Esophagus squamous epithelium (tissue), 5 donors: ENCODE measurements at places on chromosomes 7 and 10.
A peak's percentile ranks its signal among the peaks of the same experiment; 100 is the strongest.

- no peaks in the 10 kb centered on the region for H3K36me3 ChIP-seq
- H3K4me1 ChIP-seq, result no peaks in the 10 kb centered on the region
- no peak overlapping the region for H3K27ac ChIP-seq
- no peaks in the 10 kb centered on the region for H3K27me3 ChIP-seq
Observed at GRCh38 chr7:88339195-88339922, 32.7 kb upstream of the STEAP4 start.

- H3K27me3 ChIP-seq, result no peaks in the 10 kb centered on the region
- H3K4me3 ChIP-seq, result no peak overlapping the region
- H3K36me3 ChIP-seq, result no peaks in the 10 kb centered on the region
- no peaks in the 10 kb centered on the region for H3K4me1 ChIP-seq
Observed at GRCh38 chr7:26385240-26385639, 93.6 kb downstream of the SNX10 start.

DNA sequence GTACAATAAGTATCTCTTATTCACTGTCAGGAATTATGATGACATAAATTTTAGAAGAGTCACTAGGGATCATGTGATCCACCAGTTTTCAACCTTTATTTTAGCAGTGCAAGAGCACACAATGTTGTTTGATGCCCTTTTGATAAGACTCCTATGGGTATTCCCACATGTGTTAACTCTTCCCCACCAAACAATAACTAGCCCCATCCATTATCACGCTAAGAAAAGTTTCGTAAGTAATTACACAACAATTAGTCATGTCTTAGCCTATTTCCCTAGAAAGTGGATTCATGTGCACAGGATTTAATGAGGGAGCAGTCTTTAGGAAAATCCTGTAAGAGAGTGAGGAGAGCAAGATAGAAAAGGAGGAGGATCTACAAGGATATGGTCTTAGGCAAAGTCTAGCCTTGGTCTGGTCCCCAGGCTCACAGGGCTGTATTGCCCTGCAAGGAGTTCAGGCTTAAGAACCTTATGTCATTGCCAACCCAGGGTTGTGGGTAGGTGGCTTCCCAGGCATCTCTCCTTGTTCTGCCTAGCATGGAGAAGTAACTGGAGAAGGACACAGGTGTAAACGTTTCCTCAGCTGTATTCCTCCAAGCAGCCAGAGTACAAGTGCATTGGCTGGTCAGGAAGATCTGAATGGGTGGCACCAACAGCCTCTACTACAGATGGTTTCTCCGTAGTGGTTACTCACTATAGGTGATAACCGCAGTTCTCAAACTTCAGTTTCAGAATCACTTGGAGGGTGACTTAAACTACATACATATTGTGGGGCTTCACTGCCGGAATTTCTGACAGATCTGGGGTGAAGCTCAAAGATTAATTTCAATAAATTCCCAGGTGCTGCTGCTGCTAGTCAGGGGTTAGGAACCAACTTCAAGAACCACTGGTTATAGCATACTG is 574.5 kb downstream of the SUGCT start:
- DNase-seq, result no peak
- H3K27ac ChIP-seq, result no peak overlapping the region
- H3K36me3 ChIP-seq, result no peaks in the 10 kb centered on the region
- no peaks in the 10 kb centered on the region for H3K27me3 ChIP-seq
- H3K4me3 ChIP-seq, result no peak overlapping the region

DNA sequence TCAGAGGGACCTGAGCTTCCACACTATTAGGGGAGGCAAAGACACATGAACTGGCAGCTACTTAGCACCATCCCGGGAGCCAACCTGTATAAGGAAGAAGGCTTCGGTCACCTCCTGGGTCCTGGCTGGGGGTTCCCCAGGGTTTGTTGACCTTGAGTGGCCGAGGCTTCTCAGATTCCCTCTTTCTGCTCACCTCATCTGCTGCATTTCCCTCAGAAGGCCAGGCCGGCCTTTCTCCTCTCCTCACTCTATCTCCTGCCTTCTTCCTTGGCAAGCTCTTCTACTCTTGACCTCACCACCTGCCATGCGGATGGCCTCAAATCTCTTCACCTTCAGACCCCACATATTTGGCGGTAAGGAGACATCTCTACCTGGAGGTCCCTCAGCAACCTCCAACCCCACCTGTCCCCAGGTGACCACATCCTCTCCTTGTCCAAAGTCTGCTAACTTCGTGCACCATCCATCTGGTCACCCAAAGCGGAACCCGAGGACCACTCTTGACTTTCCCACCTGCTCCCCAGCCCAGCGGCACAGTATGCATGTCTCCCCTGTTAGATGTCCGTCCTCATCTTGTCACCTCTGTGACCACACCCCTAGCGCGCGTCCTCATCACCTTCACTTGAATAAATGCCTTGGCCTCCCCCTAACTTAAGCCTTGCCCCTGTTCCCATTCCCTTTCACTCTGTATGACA is 133.8 kb upstream of the UNC5B start:
- no peak for DNase-seq
- H3K27me3 ChIP-seq, result no peaks in the 10 kb centered on the region
- no peak overlapping the region for H3K27ac ChIP-seq
- peaks cover 29% of the 10 kb centered on the region for H3K4me1 ChIP-seq
- no peaks in the 10 kb centered on the region for H3K36me3 ChIP-seq

- H3K4me1 ChIP-seq, result no peaks in the 10 kb centered on the region
- H3K36me3 ChIP-seq, result no peaks in the 10 kb centered on the region
- DNase-seq, result no peak
- no peaks in the 10 kb centered on the region for H3K27me3 ChIP-seq
- H3K4me3 ChIP-seq, result no peak overlapping the region
Observed at GRCh38 chr7:278081-278480, 11.9 kb upstream of the FOXL3 start.

DNA sequence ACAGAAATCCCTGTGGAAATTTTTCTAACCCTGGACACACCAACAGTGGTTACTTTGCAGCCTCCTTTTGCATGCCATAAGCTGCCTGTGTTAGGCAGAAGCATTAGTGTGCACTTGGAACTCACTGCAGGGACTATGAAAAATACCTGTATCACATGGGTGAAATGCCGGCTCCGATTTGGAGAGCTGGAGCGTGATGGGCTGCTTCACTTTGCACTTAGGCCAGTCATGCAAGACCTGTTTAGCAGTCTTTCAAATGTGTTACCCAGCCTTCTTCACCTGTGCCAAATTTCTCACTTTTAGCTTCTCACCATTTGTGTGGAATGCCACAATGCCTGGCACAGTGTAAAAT is 11.3 kb downstream of the NCOA4 start:
- peak overlapping the region; percentile 45 for H3K27ac ChIP-seq
- H3K36me3 ChIP-seq, result peaks cover 13% of the 10 kb centered on the region
- peaks cover 52% of the 10 kb centered on the region for H3K4me1 ChIP-seq
- H3K27me3 ChIP-seq, result no peaks in the 10 kb centered on the region
- no peak for DNase-seq

DNA sequence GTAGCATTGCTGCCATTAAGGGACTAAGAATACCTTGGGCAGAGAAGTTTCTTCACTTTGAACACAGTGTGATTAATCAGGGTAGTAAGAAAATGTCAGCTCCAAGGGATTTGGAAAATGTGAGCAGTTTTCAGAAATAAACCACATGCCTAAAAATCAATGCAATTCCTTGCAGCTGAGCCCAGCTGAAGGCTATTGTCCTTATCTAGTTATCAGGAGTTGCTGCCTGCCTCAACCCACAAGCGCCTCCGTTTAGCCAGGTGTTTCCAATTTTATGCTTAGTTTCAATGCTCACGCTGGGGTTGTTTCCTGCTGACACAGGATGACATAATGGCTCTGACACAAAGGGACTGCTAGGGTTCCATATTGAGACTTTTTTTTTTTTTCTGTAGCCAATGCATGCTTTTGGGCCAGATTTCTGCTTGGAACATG is 132.3 kb upstream of the ANK3 start:
- H3K27ac ChIP-seq, result no peak overlapping the region
- H3K4me3 ChIP-seq, result no peak overlapping the region
- H3K36me3 ChIP-seq, result no peaks in the 10 kb centered on the region
- no peaks in the 10 kb centered on the region for H3K4me1 ChIP-seq
- no peaks in the 10 kb centered on the region for H3K27me3 ChIP-seq

GRCh38 chr10:112628951-112629609 is 182.1 kb downstream of the VTI1A start:
- H3K27ac ChIP-seq, result no peak overlapping the region
- H3K4me3 ChIP-seq, result no peak overlapping the region
- DNase-seq, result no peak
- H3K36me3 ChIP-seq, result no peaks in the 10 kb centered on the region
- H3K27me3 ChIP-seq, result no peaks in the 10 kb centered on the region

- H3K36me3 ChIP-seq, result no peaks in the 10 kb centered on the region
- H3K27me3 ChIP-seq, result no peaks in the 10 kb centered on the region
- H3K4me1 ChIP-seq, result peaks cover 70% of the 10 kb centered on the region
Observed at GRCh38 chr10:79444199-79445119, 965 bp downstream of the ZCCHC24 start.

- H3K27ac ChIP-seq, result no peak overlapping the region
- peaks cover under 1% of the 10 kb centered on the region for H3K4me1 ChIP-seq
- no peak for DNase-seq
- H3K4me3 ChIP-seq, result no peak overlapping the region
Observed at GRCh38 chr7:2069472-2069860, 163.3 kb downstream of the MAD1L1 start.

DNA sequence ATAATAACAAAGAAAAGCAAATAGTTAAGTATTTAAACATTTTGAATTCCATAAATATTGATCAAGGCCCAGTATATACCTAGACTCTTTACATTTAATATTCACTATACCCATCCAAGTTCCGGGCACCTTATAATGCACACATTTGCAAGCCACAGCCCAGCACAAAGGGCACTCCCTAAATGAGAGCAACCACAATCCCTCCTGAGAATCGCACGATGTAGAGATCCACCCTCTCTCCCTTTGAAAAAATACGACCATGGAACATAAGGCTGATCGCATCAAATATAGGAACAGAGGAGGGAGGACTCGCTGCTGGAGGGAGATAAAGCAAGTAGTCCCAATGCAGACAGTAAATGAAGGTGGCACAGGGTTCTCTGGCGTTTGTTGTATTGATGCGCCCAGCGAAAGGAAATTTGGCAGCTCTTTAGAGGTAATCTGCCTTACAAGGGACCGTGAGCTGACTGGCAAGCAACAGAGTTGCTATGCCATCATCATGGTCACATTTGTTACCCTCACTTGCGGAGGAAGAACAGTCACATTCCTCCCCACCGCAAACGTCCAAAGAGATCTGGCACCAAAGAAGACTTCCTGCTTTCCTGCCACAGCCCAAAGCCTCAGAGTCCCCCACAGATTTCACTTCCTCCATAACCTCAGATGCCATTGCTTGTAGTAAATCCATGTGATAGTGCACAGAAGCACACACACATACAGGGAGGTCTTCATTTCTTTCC is 16.1 kb upstream of the TAS2R40 start:
- H3K27ac ChIP-seq, result no peak overlapping the region
- H3K27me3 ChIP-seq, result no peaks in the 10 kb centered on the region
- H3K36me3 ChIP-seq, result no peaks in the 10 kb centered on the region
- no peak overlapping the region for H3K4me3 ChIP-seq

DNA sequence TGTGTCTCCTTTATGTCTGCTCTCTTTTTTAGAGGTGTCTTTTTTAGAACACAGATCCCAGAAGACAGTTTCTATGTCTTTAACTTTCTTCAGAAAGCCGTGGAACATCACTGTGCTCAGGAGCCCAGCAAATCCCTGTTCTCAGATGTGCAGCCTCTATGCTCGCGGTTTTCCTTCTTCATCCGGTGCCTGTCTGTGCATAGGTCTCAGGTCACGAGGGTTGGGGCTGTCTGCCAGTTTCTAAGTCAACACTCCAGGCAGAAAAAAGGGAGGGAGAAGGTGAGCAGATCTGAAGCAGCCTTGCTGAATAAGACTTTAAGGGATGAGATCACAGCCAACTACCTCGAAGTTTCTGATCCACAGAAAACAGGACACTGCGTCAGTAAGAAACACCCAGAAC is 68.5 kb downstream of the CRTAC1 start:
- no peaks in the 10 kb centered on the region for H3K36me3 ChIP-seq
- H3K4me1 ChIP-seq, result no peaks in the 10 kb centered on the region
- DNase-seq, result no peak
- no peaks in the 10 kb centered on the region for H3K27me3 ChIP-seq
- H3K4me3 ChIP-seq, result no peak overlapping the region
- no peak overlapping the region for H3K27ac ChIP-seq

GRCh38 chr10:35559416-35559815 is 45.7 kb upstream of the GJD4 start:
- H3K4me1 ChIP-seq, result peaks cover 3% of the 10 kb centered on the region
- no peaks in the 10 kb centered on the region for H3K27me3 ChIP-seq
- H3K4me3 ChIP-seq, result no peak overlapping the region
- no peaks in the 10 kb centered on the region for H3K36me3 ChIP-seq
- H3K27ac ChIP-seq, result no peak overlapping the region

DNA sequence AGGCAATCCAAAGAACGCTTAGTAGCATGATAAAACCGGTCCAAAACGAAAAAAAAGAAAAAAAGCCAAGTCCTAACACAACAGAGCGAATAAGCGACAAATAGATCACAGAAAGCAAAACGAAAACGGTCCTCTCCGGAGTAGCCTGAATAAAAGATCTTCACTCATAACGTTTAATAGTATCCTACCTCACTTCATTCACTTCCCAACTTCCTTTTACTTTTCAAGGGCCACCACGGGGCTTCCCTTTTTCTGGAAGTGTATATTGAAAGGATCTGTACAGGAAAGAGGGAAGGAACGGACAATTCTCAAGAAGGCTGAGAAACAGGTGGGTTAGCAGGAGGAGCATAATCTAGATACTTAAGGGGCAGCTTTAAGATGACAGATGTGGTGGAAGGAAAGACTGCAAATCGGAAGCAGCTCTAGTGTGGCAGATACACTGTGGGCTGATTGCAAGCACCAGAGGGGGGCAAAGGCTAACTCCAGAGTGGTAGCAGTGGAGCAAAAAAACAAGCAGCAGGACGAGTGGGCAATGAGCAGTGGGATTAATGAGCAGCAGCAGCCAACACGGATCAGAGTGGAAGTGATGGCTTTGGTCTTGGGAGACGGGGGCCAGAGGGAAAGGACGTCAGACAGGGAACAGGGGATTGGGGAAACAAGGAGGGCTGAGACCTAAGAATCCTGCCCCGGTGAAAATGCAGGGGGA is 866 bp downstream of the CNOT4 start:
- peak overlapping the region; percentile 89 for H3K4me3 ChIP-seq
- H3K4me1 ChIP-seq, result no peaks in the 10 kb centered on the region
- no peaks in the 10 kb centered on the region for H3K36me3 ChIP-seq

GRCh38 chr7:44259547-44260457 is 59.0 kb downstream of the YKT6 start:
- H3K4me3 ChIP-seq, result no peak overlapping the region
- DNase-seq, result no peak
- peak overlapping the region; percentile 76 for H3K27ac ChIP-seq

DNA sequence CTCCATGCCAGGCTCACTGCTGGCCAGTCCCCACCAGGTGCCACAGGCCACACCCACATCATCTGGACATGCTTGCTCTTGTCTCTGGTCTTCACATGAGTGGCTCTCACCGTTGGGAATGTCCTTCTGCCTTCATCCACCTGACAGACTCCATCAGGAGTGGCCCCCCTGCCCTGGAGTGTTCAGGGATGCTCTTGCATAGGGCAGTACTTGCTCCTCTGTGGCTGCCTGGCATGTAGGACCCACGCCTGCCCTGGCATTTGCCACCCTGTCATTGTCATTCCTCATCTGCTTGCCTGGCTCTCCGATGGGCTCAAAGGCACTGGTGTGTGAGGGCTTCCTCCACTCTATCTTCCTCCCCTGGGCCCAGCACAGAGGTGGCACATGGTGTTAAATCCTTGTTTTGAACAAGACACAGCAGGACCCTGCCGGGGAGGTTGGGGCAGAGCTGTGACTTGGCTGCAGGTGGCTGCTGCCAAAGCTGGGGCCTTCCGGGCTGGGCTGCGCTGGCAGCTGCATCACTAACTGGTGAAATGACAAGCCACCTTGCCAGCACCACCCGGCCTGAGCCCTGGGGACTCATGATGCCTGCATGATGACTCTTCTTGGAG is 1.8 kb downstream of the SH2D4B start:
- no peak overlapping the region for H3K4me3 ChIP-seq
- H3K4me1 ChIP-seq, result peaks cover 16% of the 10 kb centered on the region
- H3K36me3 ChIP-seq, result no peaks in the 10 kb centered on the region
- no peaks in the 10 kb centered on the region for H3K27me3 ChIP-seq
